ENCODE measurements at places on chromosomes 11 and 22. TPM values are rescaled to one million over a fixed set of nuclear protein-coding genes. Genes with fewer than 3 reads are reported as not detected.

GRCh38 chr11:94671553-94672366, 96.4 kb upstream of the AMOTL1 start:
- no peak for DNase-seq
- H3K4me3 ChIP-seq: no peak overlapping the region
- peaks cover 22% of the 10 kb centered on the region for H3K4me1 ChIP-seq

- peak overlapping the region; percentile 85 for H3K27ac ChIP-seq
- no peak for DNase-seq
- no peak overlapping the region for H3K4me3 ChIP-seq
- H3K4me1 ChIP-seq: peaks cover 50% of the 10 kb centered on the region
Observed at GRCh38 chr11:72724851-72725723, 27.1 kb downstream of the ARAP1 start.

GRCh38 chr11:14245444-14245843, 113.5 kb downstream of the RRAS2 start:
- no peaks in the 10 kb centered on the region for H3K27me3 ChIP-seq
- H3K4me3 ChIP-seq: no peak overlapping the region
- DNase-seq: no peak
- H3K4me1 ChIP-seq: peaks cover 8% of the 10 kb centered on the region
- H3K27ac ChIP-seq: no peak overlapping the region
- H3K36me3 ChIP-seq: no peaks in the 10 kb centered on the region

DNA sequence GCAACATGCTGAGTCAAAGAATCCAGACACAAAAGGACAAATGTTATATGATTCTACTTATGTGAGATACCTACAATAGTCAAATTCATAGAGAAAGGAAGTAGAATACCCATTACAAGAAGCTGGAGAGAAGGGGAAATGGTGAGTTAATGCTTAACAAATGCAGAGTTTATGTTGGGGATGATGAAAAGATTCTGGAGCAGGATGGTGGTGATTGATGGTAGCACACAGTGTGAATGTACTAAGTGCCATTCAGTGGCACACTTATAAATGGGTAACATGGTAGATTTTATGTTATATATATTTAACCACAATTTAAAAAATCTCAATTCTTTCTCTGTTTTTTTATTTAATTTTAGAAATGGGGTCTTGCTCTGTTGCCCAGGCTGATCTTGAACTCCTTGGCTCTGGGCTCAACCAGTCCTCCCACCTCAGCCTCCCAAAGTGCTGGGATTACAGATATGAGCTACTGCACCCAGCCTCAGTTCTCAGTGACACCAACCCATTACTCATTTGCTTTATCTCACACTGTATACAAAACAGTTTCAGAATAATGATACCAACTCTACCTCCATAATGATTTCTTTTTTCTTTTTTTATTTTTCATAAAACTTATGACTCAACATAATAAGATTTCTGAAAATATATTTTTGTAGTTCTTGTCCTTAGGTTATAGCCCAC, 9.6 kb upstream of the RELA start:
- DNase-seq: no peak
- H3K27ac ChIP-seq: no peak overlapping the region
- H3K4me1 ChIP-seq: no peaks in the 10 kb centered on the region
- H3K36me3 ChIP-seq: no peaks in the 10 kb centered on the region
- H3K4me3 ChIP-seq: no peak overlapping the region

DNA sequence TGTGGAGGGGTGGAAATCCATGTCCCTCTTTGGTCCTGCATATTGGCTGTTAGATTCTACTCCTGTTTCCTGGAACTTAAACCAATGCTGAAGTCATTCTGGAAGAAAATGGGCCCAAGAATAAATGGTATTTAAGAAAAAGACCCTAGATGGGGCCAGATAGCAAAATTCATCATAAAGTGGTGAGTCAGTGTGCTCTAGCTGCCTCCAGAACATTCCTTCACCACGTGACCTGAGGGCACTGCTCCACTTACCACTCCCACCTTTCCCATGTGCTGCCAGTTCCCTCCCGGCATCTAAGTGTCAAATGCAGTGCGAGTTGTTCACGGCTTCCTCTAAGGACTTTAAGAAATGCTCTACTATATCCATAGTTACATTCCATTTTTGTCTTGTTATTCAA, 30.9 kb upstream of the NAP1L4 start:
- peaks cover 19% of the 10 kb centered on the region for H3K4me1 ChIP-seq
- H3K4me3 ChIP-seq: no peak overlapping the region

PRG3 gene
- not detected for total RNA-seq

MCAT gene
- 25.2 TPM for total RNA-seq

- H3K27me3 ChIP-seq: no peaks in the 10 kb centered on the region
- H3K4me3 ChIP-seq: no peak overlapping the region
- peaks cover 3% of the 10 kb centered on the region for H3K4me1 ChIP-seq
- DNase-seq: no peak
- no peak overlapping the region for H3K27ac ChIP-seq
- H3K36me3 ChIP-seq: no peaks in the 10 kb centered on the region
Observed at GRCh38 chr11:19912958-19913892, 200.6 kb downstream of the NAV2 start.

- DNase-seq: no peak
- H3K27ac ChIP-seq: peak overlapping the region; percentile 93
- H3K27me3 ChIP-seq: no peaks in the 10 kb centered on the region
- peaks cover 53% of the 10 kb centered on the region for H3K36me3 ChIP-seq
- H3K4me3 ChIP-seq: peak overlapping the region; percentile 92
- peaks cover 51% of the 10 kb centered on the region for H3K4me1 ChIP-seq
Observed at GRCh38 chr11:62574363-62575071, 826 bp upstream of the EEF1G start.

DNA sequence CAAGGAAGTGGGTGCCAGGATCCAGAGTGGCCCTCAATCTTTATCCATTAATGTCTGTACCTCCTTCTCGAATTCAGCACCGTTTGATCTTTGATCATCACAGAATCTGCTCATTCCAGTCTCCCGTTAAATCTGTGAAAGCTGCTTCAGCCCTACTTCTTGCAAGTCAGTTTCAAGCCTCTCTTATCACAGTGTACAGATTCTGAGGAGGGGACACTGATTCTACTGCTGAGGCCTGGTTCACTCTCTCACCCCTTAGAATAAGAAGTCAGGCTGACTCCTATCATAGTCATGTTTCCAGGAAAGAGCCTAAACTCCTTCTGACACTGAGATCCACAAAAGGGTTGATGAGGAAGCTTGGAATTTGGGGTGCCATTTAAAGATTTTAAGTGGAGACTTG, 39.0 kb downstream of the MAML2 start:
- no peaks in the 10 kb centered on the region for H3K36me3 ChIP-seq
- H3K4me1 ChIP-seq: peaks cover 74% of the 10 kb centered on the region
- no peaks in the 10 kb centered on the region for H3K27me3 ChIP-seq
- H3K27ac ChIP-seq: no peak overlapping the region

- H3K27ac ChIP-seq: no peak overlapping the region
- no peaks in the 10 kb centered on the region for H3K4me1 ChIP-seq
- H3K27me3 ChIP-seq: no peaks in the 10 kb centered on the region
- H3K36me3 ChIP-seq: no peaks in the 10 kb centered on the region
- no peak overlapping the region for H3K4me3 ChIP-seq
Observed at GRCh38 chr11:13891911-13892310, 70.6 kb upstream of the SPON1 start.

KDELR3 gene
- total RNA-seq: 2.8 TPM

GRCh38 chr11:21427726-21428125, 758.3 kb downstream of the NELL1 start:
- no peak overlapping the region for H3K4me3 ChIP-seq
- no peaks in the 10 kb centered on the region for H3K4me1 ChIP-seq
- no peak overlapping the region for H3K27ac ChIP-seq
- H3K36me3 ChIP-seq: no peaks in the 10 kb centered on the region
- DNase-seq: no peak

DNA sequence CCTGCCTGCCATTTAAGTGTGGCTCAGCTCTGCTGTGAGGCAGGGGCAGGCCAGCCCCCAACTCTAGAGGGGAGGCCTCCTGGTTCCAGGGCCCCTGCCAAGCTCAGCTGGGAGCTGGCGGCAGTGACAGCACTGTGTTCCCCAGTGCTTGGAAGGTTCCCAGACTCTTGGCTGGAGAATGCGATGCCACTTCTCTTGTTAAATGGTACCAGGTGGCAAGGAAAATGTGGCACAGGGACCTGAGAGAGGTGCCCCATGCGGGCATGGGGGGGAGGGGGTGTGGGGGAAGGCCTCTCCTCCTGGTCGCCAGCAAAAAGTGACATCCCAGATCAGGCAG, 8.4 kb upstream of the TNFRSF13C start:
- no peak overlapping the region for H3K27ac ChIP-seq
- H3K4me3 ChIP-seq: no peak overlapping the region
- peaks cover 3% of the 10 kb centered on the region for H3K4me1 ChIP-seq
- no peaks in the 10 kb centered on the region for H3K27me3 ChIP-seq
- DNase-seq: no peak

DNA sequence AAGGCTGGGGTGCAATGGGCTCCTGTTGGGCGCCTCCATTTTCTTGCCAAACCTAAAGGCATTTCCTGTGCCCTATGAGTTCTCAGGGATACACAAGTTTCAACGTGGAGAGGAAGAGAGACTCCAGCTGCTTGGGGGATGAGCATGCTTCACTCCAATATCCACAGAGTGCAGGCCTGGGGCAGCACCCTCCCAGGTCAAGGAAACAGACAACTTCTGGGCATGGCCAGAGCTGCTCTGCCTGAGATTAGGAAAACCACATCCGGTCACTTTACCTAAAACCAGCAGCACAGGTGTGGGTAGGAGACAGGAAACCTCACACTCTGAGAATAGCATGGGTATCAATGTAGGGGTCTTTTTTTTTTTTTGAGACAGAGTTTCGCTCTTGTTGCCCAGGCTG, 28.7 kb downstream of the TMEM184B start:
- no peak for DNase-seq
- H3K27ac ChIP-seq: no peak overlapping the region
- H3K27me3 ChIP-seq: no peaks in the 10 kb centered on the region
- no peak overlapping the region for H3K4me3 ChIP-seq
- H3K4me1 ChIP-seq: peaks cover 52% of the 10 kb centered on the region
- peaks cover 41% of the 10 kb centered on the region for H3K36me3 ChIP-seq

GRCh38 chr22:45917146-45917545, 59.8 kb downstream of the WNT7B start:
- DNase-seq: no peak
- H3K4me1 ChIP-seq: peaks cover 13% of the 10 kb centered on the region
- no peaks in the 10 kb centered on the region for H3K36me3 ChIP-seq

SNX32 gene
- not detected for total RNA-seq

- peaks cover 18% of the 10 kb centered on the region for H3K4me1 ChIP-seq
- no peaks in the 10 kb centered on the region for H3K36me3 ChIP-seq
- peaks cover 7% of the 10 kb centered on the region for H3K27me3 ChIP-seq
Observed at GRCh38 chr22:39914584-39914983, 13.7 kb downstream of the GRAP2 start.

OVOL1 gene
- 177 TPM for total RNA-seq

All from suprapubic skin (tissue), 4 donors.